Colonic mucosa (tissue), 4 donors: ENCODE measurements at places on chromosomes 4 and X.

GRCh38 chr4:90546114-90546513, 418.9 kb downstream of the CCSER1 start:
- no peak for DNase-seq

DNA sequence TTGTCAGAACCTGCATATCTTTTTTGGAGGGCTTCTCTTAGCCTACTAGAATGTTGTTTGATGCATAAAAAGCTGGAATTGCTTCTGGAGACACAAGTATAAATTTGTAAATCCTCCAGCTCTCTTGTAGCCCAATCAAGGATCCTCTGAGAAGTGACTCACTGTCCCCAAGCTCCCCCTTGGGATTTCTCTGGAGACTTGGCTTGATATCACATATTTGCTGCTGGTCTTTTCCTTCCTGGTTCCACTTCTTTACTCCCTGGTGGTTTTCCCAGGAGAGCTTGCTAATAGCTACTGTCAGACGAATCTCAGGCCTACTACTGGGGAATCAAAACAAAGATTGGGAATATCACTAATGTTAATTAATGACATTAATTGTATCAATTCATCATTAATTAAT, 173.1 kb downstream of the STK32B start:
- DNase-seq = no peak

- DNase-seq = no peak
Observed at GRCh38 chr4:24094726-24095125, 204.9 kb upstream of the PPARGC1A start.

DNA sequence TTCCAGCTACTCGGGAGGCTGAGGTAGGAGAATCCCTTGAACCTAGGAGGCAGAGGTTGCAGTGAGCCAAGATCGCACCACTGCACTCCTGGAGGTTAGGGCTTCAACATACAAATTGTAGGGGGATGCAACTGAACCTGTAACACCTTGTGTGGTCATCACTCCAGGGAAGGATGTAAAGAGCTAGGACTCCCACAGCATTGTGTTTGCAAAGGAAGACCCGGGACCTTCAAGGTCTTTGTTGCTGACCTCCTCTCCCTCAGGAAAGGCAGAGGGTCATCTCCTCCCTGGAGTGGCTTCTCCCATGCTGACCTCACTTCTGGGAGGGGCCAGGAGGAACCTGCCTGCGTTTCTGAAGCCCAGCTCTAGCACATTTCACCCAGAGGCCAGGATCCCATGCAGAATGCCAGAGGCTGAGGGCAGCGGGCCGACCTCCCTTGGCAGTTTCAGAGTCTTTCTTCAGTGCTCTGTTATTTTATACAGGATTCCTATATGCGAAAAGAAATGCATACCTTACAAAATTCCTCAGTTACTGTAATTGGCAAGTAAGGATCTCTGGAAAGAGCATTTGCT, 80.2 kb downstream of the HTRA3 start:
- DNase-seq = no peak

DNA sequence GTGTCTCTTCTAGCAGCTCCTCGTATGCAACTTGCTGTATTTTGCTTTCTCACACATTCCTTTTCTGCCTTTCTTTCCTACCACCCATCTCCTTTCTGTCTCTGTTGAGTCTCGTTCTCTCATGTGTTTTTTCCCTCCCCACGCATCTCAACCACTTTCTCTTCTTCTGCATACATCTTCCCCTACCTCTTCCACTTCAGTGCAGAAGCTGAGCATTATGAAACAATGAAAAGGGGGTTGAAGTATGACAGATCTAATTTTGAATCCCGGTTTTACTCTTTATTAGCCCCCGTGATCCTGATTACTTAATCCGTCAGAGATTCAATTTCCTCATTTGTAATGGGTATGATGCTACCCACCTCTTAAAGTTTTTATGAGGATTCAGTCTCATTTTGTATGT, 7.3 kb downstream of the FAM241A start:
- no peak for DNase-seq

DNA sequence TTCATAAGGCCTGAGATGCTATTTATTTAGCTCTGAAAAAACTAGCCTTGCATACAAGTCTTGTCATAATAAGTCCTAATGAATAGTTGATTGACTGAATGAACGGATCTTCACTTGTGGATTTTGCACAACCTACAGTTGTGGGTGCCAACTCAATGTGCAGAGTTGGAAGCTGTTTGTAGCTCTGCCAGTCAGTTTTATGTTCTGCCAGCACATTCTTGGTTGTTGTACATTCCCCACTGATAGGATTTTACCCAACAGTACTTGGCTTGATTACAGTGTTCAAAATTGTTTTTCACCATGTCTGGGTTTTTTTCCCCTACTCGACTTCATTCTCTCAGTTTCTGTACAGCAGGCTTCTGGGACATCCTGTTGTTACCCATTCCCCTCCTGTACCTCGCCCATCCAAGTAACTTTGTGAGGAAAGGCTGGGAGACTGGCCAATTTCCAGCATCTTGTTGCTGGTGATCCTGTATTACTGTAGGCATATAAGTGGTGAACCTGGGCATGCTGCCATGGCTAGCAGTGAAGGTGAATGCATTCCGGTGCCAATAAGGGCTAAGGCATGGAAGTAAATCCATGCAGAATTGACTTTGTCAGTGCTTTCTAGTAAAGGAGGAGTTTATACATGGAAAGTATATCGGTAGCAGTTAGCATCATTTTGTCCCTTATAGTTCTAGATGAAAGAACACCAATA, 22.8 kb downstream of the IL1RAPL1 start:
- DNase-seq = no peak

DNA sequence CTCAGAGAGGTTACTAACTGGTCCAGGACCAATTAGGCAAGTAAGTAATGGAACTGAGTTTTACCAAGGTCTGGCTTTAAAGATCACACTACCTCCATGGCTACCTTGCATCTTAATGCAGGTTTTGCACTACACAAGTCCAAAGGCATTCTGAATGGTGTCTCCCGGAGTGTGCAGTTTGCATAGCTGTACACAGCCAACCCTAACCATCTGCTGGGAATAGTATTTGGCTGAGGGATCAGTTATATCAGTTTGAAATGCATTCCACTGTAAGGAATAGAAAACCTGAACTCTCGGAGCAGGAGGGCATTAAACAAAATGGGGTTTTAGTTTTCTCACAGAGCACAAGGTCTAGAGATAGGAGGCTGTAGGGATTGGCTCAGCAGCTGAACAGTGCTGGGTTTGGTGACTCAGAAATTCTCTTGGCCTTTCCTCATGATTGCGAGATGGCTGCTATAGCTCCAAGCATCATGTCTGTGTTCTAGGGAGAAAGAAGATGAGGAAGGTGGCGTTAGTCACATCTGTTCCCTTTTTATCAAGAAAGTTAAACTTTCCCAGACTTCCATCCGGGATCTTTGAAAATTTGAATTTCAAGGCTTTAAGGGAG, 177.1 kb downstream of the NHS start:
- no peak for DNase-seq

DNA sequence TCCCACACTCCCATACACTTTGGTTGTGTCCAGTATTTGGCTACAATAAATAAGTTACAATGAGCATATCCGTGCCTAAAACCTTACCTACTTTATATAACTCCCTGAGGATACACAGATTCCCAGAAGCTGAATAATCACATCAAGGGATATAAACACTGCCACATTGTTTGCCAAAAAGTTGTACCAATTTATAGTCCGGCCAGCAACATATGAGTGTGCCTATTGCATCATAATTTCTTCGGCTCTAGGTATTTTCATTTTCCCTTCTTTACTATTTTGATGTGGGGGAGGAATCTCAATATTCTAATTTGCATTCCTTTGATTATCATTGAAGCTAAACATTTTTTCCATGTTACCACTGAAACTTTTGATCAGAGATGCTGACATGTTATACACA, 146.4 kb downstream of the PCDH19 start:
- DNase-seq = no peak

DNA sequence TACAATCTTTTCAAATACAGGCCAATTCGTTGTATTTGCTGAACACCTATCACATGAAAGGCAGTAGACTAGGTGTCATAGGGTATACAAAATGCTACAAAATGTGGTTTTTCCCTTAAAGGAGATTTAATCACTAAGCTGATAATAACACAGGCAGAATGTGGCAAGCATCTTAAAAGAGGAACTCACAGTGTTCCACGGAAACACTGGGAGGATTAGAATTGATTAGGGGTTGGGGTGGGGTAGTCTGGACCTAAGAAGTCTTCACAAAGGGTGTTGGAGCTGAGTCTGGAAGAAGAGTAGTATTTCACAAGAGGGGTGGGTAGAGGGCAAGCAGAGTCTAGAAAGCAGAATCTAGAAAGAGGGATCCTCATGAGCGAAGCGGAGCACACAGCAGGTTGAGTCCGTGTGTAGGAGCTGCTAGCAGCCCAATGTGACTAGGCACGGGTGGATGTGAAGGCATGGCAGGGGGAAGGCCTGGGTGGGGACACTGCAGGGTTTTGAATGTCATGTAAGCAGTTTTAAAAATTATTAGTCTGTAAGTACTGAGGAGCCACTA, 123.6 kb downstream of the MGST2 start:
- no peak for DNase-seq

DNA sequence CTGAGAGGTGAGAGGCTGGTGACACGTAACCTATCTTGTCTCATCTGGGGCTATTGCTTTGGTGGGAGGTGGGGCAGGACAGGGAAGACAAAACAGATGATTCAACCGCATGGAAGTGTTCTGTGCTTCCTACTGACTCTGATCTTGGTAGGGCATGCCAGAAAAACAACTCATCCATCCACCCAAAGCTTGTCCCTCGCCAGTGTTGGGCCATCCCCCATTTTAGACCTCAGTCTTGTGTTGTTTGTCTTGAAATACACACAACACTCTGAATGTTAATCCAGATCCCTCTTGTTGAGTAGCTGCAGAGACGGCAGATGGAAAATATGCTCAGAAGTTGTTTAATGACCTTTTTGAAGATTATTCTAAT, 377 bp downstream of the CHRNA9 start:
- no peak for DNase-seq

DNA sequence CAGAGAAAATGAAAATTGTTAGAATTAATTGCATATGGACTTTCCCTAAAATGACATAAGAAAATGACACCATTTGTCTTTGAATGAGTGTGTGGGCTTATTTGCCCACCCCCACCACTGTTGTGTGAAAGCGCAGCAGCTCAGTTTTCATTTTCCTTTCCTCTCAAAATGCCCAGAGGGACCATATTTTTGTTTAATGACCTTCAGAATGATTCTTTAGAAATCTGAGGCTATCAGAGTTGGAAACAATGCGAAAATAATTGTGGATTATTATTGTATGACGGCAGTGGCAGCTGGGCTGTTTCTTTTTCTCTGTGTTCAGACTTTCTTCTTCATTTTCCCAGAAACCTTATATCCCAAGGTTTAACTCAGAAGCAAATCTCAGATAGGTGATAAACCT, 44.6 kb upstream of the TEX13A start:
- no peak for DNase-seq

DNA sequence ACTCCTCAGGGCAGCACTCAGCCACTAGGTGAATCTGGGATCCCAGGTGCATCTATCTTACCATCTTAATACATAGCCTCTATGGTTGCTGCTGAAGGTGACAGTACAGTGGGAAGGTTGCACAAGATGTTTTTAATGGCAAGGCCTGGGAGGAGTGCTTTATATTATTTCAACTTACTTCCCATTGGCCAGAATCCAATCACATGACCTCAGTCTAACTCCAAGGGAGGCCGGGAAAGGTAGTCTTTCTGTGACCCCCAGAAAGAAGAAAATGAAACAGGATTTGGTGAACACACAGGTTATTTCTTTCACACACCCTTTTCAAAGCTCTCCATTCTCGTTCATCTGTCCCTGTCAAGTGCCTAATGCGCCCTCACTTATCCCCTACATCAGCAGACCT, 189.1 kb upstream of the ATP6AP2 start:
- no peak for DNase-seq

GRCh38 chrX:78769101-78769755, 21.7 kb downstream of the LPAR4 start:
- DNase-seq = no peak

GRCh38 chrX:34563061-34563460, 94.0 kb downstream of the TMEM47 start:
- DNase-seq = no peak
